Activated gamma-delta T cell treated with anti-CD3 and anti-CD28 coated beads, Interleukin-2, amount 50 U/mL, for 16 hours (primary cell): ENCODE measurements at places on chromosomes 7 and 10.

DNA sequence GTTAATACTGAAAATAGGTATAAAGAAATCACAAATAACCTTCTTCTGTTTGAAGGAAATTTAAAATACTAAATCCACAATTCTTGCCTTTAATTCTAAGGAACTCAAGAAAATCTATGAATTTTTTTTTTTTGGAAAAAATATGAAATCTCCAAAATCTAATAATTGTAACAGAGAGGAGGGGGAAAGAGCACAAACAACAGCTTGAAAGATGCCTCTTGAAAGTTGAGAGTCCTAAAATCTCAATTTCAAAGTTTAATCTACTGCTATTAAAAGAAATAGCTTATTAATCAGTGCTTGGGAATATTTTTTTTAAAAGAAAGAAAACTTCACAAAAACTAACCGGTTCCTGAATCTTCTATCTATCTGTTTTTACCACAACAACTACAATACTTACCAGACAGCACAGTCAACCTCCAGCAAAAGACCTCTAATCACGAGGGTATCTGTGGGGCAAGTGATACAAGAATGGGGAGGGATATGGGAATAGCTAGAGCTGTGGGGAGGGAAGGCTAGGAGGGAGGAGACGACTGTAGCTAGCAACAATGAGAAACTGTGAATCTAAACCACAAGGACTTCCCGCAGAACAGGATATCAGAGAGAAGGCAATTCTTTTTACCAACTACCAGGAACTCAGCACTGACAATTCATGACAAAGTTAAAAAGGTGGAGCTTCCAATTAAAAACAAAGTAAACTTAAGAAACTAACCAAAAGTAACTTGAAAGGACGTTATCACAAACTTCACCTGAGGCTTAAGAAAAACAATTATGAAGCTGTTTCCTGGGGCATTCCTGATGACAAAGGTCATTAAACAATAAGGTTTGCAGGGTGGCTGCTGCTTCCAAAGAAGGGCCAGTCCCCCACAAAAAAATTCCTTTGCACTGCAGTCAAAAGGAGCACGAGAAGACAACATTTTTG is at the start of gene USP54:
USP54 (minus strand) TSS at position 462 of the 919 bp plus-strand sequence. CDS start 15,684 bp downstream, outside the sequence.
- no peak for DNase-seq

DNA sequence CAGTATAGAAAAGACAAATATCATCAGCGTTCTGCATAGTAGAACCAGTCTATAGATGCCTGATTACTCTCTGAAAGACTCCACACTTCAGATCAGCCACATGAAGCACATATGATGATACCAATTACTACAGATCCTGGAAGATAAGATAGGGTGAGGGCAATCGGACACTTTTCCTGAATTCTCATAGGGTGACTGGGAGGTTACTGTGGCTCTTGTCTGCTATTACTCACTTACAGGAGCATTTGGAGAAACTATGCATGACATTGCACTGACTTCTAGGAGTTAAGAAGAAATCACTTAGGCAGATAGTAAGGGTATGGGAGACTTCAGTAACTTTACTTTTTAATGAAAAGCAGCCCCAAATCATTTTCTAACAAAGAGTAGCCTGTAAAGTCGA is 1140.9 kb downstream of the XPNPEP1 start:
- DNase-seq, result no peak

GRCh38 chr10:13053794-13054462 is 46.0 kb upstream of the OPTN start:
- DNase-seq, result no peak

GRCh38 chr7:27897441-27897847 is 157.5 kb downstream of the TAX1BP1 start:
- DNase-seq, result no peak

DNA sequence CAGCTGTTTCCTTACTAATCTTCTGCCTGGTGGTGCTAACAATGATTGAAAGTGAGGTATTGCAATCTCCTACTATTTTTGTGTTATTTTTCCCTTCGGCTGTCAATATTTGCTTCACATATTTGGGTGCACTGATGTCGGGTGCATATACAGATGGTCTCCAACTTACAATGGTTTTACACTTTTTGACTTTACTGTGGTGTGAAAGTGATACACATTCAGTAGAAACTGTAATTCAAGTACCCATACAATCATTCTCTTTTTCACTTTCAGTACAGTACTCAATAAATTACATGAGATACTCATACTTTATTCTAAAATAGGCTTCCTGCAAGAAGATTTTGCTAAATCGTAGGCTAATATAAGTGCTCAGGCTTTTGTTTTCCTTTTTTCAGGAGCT is 73.2 kb downstream of the RNF216 start:
- DNase-seq, result no peak

GRCh38 chr7:43283706-43284105 is 171.3 kb downstream of the HECW1 start:
- DNase-seq, result no peak

- no peak for DNase-seq
Observed at GRCh38 chr10:17179002-17179401, 22.5 kb downstream of the TRDMT1 start.

- no peak for DNase-seq
Observed at GRCh38 chr10:25261558-25261957, 86.8 kb downstream of the GPR158 start.

- DNase-seq, result no peak
Observed at GRCh38 chr7:86814661-86815379, 171.1 kb downstream of the GRM3 start.

DNA sequence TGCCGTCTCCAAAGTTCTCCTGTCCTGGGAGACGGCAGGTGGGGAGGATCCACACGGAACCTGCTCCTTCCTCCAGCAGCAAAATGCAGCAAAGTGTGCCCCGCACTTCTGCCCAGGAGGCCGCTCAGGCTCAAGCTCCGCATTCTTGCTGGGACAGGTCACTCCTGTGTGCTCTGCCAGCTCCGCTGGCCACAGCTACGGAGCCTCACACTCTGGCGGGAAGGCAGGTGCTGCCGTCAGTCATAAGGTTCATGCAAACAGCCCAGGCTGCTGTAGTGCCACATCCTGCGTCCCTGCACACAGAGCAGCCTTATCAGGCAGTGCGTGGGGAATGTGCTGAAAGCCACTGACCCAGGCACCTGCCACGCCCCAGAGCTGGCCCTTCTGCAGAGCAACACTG is 22.4 kb downstream of the ADGRA1 start:
- no peak for DNase-seq

DNA sequence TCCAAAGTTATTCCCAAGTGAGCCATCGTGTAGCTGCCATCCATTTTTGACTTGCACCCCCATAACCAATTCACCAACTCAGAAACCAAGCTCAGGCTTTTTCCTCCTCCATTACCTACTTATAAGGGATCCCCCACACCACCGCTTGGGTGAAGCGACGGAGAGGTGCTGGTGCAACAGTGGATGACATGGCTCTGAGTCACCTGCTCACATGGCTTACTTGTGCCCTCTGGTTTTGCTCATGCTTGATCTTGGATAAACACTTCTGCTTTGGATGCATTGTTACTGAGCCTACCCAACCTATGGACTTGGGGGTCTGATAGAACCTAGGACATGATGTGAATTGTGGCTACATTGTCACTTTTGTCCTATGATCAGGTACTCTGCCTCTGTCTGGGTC is 12.0 kb upstream of the AKR1B1 start:
- no peak for DNase-seq

- no peak for DNase-seq
Observed at GRCh38 chr7:101172854-101173751, 7.0 kb downstream of the NAT16 start.

- DNase-seq, result no peak
Observed at GRCh38 chr10:132434405-132435005, 37.5 kb downstream of the PWWP2B start.

DNA sequence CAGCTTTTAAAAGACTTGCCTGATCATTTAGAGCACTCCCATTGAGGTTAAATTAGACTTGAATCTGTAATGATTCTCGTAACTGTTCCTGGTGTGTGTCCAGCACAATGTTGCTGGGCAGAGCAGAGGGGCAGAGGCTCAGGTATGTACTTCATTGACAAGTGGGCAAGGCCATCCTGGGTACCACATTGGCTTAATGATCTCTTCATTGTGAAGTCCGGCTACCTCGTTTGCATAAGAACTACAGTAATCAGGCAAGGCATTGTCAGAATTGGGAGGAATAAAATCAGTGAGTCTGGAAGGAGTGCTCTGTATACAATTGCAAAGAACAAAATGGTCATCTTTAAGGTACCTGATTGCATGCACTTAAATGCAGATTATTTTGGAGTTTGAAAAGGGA is 6.1 kb downstream of the RPS24 start:
- DNase-seq, result no peak

- DNase-seq, result no peak
Observed at GRCh38 chr7:8627325-8627724, 193.9 kb downstream of the NXPH1 start.
